ENCODE measurements at places on chromosomes 2 and 18. TPM values are rescaled to one million over a fixed set of nuclear protein-coding genes. Genes with fewer than 3 reads are reported as not detected.

Gene SH2D6
- total RNA-seq: not detected

Gene CHRND
- total RNA-seq: not detected

Gene PDCL3
- total RNA-seq: 11.1 TPM

Gene TLX2
- not detected for total RNA-seq

DNA sequence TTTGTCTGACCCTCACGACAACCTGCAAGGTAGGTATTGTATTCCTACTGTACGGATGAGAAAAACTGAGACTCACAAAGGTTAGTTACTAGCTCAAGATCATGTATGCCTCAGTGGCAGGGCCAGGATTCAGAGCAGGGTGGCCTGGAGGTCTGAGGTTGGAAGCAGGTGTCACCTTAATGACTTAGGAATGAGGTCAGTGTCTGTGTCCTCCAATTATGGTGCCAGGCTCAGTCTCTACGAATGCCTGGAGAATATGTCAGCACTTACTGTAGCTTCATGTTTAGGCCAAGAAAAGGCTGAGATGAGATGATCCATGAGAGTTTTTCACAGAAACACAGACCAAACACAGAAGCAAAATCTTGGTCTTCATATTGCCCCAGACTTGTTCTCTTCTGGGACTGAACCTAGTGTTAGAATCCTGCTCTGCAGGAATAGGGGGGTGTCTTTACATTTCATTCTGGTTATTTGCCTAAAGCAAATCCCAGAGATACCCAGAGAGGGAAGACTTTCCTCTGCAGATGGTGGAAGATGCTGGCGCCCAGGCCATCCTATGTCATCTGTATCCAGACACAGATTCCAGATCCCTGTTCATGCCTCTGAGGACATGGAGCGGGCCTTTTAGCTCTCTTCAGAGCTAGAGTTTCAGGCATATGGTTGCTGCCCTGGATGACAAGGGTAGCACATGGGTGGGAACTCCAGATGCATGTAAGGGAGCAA is 16.3 kb upstream of the RAB10 start:
- peaks cover 18% of the 10 kb centered on the region for H3K4me1 ChIP-seq
- no peaks in the 10 kb centered on the region for H3K36me3 ChIP-seq
- H3K4me3 ChIP-seq: no peak overlapping the region
- H3K27ac ChIP-seq: peak overlapping the region; percentile 84
- DNase-seq: peak; percentile 26

DNA sequence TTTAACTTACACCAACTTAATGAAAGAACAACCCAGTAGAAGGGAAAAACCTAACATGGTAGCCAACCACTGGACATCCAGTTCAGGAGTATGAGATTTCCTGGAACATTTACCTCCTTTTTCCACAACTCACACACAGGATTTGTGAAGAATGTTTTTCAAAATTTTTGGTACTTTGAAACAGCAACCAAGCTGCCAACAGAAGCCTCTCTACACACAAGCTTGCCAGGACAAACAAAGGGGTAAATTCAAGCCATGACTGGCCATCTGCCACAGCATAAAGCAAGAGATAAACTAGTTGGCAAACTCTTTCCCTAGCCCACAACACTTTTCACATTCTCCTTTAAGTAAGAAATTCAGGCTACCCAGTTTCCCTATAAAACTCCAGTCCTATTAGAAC is 21.4 kb downstream of the MGAT4A start:
- H3K27ac ChIP-seq: no peak overlapping the region
- no peaks in the 10 kb centered on the region for H3K4me1 ChIP-seq

GRCh38 chr2:66827851-66828250 is 392.9 kb downstream of the MEIS1 start:
- H3K4me1 ChIP-seq: no peaks in the 10 kb centered on the region
- no peaks in the 10 kb centered on the region for H3K27me3 ChIP-seq
- DNase-seq: no peak
- no peaks in the 10 kb centered on the region for H3K36me3 ChIP-seq

GRCh38 chr2:26588576-26588975 is 52.6 kb downstream of the CIB4 start:
- H3K4me3 ChIP-seq: no peak overlapping the region
- H3K4me1 ChIP-seq: no peaks in the 10 kb centered on the region
- H3K27ac ChIP-seq: no peak overlapping the region
- peaks cover 76% of the 10 kb centered on the region for H3K27me3 ChIP-seq

- H3K27me3 ChIP-seq: no peaks in the 10 kb centered on the region
- H3K4me1 ChIP-seq: peaks cover 8% of the 10 kb centered on the region
- H3K4me3 ChIP-seq: no peak overlapping the region
- no peak for DNase-seq
- H3K27ac ChIP-seq: no peak overlapping the region
Measured at GRCh38 chr2:112827604-112828185, 8.9 kb downstream of the IL1B start.

GRCh38 chr2:28621172-28622100 is 125.6 kb downstream of the PLB1 start:
- DNase-seq: peak; percentile 97
- no peaks in the 10 kb centered on the region for H3K36me3 ChIP-seq
- H3K4me3 ChIP-seq: no peak overlapping the region
- H3K27me3 ChIP-seq: no peaks in the 10 kb centered on the region

DNA sequence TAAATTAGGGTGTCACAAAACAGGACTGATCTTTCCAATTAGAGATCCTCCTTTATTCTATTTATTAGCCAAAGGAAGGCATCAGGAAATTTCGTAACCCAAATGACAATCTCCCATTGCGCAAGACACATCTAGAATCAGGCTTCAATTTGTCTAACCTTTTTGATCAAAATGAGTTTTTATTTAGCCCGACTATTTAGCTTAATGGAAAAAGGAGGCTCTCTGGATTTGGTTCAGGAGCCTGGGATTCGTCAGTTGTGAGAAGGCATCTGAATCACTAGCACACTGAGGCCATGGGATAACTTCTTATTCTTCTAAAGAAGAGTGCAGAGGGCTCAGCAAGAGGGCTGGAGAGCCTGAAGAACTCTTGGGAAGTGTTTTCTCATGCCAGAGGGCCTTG is 332.1 kb upstream of the ETAA1 start:
- no peaks in the 10 kb centered on the region for H3K4me1 ChIP-seq
- H3K27ac ChIP-seq: no peak overlapping the region
- no peak overlapping the region for H3K4me3 ChIP-seq

DNA sequence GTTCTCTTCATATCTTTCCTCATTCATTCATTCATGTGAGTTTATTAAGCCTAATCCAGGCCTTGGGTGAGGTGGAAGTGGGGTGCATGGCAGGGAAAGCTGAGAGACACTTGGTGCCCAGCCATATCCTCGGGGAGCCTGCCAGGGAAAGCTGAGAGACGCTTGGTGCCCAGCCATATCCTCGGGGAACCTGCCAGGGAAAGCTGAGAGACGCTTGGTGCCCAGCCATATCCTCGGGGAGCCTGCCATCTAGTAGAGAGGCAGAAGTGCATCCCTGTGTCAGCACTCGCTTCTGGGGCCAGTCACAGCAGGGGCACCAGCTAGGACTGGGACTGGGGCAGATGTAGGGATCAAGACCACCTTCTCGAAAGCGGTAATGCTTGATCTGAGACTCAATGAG is 39.4 kb downstream of the DDX18 start:
- no peak overlapping the region for H3K4me3 ChIP-seq
- H3K36me3 ChIP-seq: no peaks in the 10 kb centered on the region
- peaks cover 29% of the 10 kb centered on the region for H3K4me1 ChIP-seq

DNA sequence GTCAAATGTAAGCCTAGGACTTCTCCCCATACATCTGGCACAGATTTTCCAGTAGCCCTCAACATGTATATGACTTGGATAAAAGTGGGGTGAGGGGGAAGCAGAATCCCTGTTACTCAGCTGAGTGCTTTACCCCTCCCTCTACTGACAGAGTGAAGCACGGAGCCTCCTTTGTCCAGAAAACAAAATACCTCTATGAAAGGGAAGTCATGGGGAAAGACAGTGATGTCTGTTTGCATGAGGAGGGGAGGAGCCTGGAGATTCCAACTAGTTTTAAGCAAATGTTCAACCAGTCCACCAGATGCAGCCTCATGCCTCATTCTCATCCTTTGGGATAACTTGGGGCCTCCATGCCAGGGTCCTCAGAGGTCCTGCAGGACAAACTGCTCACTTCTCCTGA is 203.9 kb downstream of the SMAD2 start:
- H3K4me3 ChIP-seq: no peak overlapping the region
- no peaks in the 10 kb centered on the region for H3K36me3 ChIP-seq
- DNase-seq: no peak
- no peaks in the 10 kb centered on the region for H3K4me1 ChIP-seq

Data from GM23248 (cell line).